Stomach (tissue), 19 donors: ENCODE measurements at places on chromosomes 13 and 19. TPM values are rescaled to one million over a fixed set of nuclear protein-coding genes. Genes with fewer than 3 reads are reported as not detected.

Gene SLITRK6
- total RNA-seq: 4.5 TPM

DNA sequence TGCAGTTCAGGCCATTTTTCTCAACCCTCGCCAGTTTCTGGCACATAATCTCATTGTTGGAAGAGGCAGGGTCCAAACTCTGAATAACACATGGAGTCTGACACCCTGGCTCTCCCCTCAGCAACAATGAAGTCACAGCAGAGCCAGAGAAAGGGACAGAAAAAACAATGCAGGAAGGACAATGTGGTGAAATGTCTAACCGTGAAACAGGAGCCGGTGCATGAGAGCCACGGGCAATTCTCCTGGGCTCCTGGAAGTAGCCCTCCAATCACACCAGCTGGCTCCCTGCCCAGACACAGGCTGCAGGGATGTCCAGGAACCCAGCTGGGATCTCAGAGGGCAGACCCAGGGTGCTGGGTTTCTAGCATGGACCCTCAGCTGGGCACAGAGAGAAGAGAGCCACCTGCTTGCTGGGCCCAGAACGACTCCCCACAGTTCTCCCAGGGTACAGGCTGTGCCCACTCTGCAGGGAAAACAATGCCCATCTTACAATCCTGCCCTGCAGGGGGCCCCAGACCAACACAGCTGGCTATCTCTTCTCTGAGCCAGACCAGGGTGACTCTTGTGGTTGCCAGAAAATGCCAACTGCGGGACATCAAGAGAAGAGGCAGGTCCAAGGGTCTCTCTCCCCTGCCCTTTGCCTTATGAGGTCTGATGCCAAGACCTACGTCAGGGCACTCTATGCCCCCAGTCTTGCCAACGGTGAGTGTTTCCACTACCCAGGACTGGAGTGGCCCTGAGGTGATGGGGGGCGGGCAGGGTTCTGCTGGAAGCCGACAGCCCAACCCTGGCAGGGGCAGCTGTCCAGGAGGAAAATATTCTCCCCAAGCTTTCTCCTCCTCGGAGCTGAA lies 64.5 kb downstream of the CEBPG start:
- no peak overlapping the region for H3K27ac ChIP-seq
- H3K27me3 ChIP-seq: no peaks in the 10 kb centered on the region
- peaks cover 4% of the 10 kb centered on the region for H3K36me3 ChIP-seq
- H3K4me1 ChIP-seq: no peaks in the 10 kb centered on the region
- DNase-seq: no peak

Gene ZNF493
- 94.2 TPM for total RNA-seq

Gene ZNF420
- total RNA-seq: not detected

Gene ZNF98
- total RNA-seq: not detected

Gene ZNF805
- 7.1 TPM for total RNA-seq

- no peaks in the 10 kb centered on the region for H3K36me3 ChIP-seq
- peak within 1 kb of the TSS; percentile 89 for H3K4me3 ChIP-seq
- peak within 1 kb of the TSS; percentile 97 for H3K27ac ChIP-seq
These were observed at the start of gene B3GLCT for GRCh38 chr13:31199849-31200636. TSS of gene B3GLCT (plus strand) at chr13:31199975. CDS start at chr13:31200085, 110 bp downstream.

Gene BCL2L12
- 10.7 TPM for total RNA-seq

GRCh38 chr19:41531438-41532311 lies 44.3 kb upstream of the CEACAM21 start:
- no peaks in the 10 kb centered on the region for H3K4me1 ChIP-seq
- peak overlapping the region; percentile 69 for H3K27ac ChIP-seq
- DNase-seq: peak; percentile 80

- H3K36me3 ChIP-seq: peaks cover 12% of the 10 kb centered on the region
- no peak for DNase-seq
- H3K4me3 ChIP-seq: no peak overlapping the region
These were observed 8.4 kb downstream of the PLD3 start for GRCh38 chr19:40356681-40357595.

DNA sequence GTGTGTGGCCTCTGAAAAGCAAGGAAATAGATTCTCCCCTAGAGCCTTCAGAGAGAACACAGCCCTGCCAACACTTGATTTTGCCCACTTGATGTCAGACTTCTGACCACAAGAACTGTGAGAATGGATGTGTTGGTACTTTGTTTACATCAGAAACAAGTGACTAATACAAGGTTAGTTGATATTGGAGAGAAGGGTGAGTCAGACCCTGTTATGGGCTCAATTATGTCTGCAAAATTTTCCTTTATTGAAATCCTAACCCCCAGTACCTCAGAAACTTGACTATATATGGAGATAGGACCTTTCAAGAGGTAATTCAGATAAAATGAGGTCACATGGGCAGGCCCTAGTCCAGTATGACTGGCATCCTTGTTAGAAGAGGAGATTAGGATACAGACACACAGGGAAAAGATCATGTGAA lies 226.7 kb downstream of the RFC3 start:
- H3K4me3 ChIP-seq: no peak overlapping the region
- H3K36me3 ChIP-seq: no peaks in the 10 kb centered on the region

DNA sequence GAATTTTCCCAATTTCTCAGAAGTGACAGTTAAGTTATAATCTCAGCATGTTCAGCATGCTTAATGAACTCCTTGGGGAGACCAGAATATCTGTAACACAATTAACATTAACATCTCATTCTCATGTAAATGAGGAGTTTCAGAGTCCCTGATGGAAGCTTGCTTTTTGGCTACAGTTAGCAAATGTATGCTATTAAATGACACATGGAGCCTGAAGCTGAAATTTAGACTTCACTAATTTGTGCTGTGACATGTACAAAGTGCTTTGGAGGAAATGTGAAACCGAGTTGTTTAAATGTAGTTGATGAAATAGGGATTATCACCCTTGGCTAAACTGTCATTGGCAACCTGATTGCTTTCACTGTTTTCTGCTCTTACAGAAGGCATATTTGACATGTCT lies 2265.1 kb upstream of the PCDH20 start:
- H3K36me3 ChIP-seq: no peaks in the 10 kb centered on the region
- H3K4me3 ChIP-seq: no peak overlapping the region
- DNase-seq: peak; percentile 1
- H3K4me1 ChIP-seq: no peaks in the 10 kb centered on the region
- no peak overlapping the region for H3K27ac ChIP-seq

DNA sequence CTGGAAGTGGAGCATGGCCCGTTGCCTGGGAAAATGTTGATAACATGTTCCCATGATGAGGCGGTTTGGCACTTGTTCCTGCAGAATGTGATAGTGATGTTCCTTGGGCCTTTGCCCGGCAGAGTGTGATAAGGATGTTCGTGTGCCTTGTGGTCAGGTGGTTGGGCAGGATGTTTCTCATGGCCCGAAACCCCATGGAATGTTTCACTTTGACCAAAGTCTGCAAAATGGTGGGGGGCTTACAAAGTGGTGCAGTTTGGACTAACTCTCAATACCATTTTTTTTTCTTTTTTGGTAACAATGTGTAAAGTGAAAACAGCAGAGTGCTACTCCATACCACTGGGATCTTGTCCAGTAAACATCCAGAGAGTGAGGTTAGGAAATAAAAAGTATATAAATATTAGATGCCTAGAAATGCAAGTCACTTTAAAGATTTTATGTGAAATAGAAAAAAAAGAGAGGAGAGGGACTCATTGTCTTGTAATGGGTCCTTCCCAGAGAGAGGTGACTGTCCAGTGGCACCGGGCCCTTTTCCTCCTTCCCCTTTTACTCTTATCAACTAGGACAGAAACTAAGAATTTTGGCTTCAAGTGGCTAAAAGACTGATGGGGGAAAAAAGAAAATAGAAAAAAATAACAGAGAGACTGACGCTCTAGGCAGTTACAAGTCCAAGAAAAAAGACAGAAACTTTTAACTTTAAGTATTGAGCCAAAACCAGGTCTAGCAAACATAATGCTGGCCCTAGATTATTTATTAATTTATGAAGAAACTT lies 5.7 kb downstream of the FPR3 start:
- H3K4me3 ChIP-seq: no peak overlapping the region
- peak overlapping the region; percentile 68 for H3K27ac ChIP-seq
- H3K36me3 ChIP-seq: no peaks in the 10 kb centered on the region
- no peaks in the 10 kb centered on the region for H3K4me1 ChIP-seq

GRCh38 chr13:65499256-65499655 lies 1730.9 kb downstream of the PCDH9 start:
- no peaks in the 10 kb centered on the region for H3K4me1 ChIP-seq
- no peak for DNase-seq
- H3K36me3 ChIP-seq: no peaks in the 10 kb centered on the region
- H3K4me3 ChIP-seq: no peak overlapping the region

Gene CNOT3
- 36.2 TPM for total RNA-seq

DNA sequence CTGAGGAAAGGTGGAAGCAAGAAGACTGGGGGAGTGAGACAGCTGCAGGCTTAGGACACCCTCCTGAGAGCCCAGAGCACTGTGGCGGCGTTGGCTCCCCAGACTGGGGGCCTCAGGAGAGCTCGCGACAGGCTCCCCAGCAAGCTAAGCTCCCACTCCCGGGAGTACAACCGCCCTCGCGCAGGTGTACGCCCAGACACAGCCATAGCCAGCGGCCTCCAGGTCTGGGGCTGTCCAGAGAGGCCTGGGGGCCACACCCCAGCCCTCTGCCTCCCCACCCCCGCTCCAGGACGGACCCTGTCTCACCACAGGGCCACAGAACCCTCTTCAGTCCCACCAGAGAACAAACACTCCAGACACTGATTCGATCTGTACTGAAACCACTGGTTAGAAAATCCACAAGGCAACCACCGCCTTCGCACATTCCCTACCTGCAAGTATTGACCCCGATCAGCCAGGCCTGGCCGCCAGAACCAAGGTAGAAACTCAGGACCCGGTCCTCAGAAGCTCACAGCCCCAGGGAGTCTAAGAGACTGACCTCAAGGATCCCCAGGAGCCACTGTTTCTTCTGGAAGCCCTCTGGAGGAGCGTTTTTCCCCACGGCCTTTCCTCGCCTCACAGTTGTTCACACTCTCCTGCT lies 16.3 kb downstream of the ZIC5 start:
- H3K27ac ChIP-seq: no peak overlapping the region
- H3K36me3 ChIP-seq: no peaks in the 10 kb centered on the region
- DNase-seq: no peak
- H3K4me3 ChIP-seq: peak overlapping the region; percentile 40
- peaks cover 70% of the 10 kb centered on the region for H3K27me3 ChIP-seq
- peaks cover 29% of the 10 kb centered on the region for H3K4me1 ChIP-seq

- H3K27me3 ChIP-seq: no peaks in the 10 kb centered on the region
- no peak for DNase-seq
- H3K4me3 ChIP-seq: no peak overlapping the region
These were observed 20.7 kb upstream of the NWD1 start for GRCh38 chr19:16698914-16699313.

Gene PPP1R13L
- 44.9 TPM for total RNA-seq

Gene CLN5
- 84.3 TPM for total RNA-seq

- no peak for DNase-seq
- H3K27me3 ChIP-seq: no peaks in the 10 kb centered on the region
- H3K27ac ChIP-seq: no peak overlapping the region
These were observed 148.7 kb upstream of the RNF113B start for GRCh38 chr13:98325724-98326123.

Gene SMIM44
- total RNA-seq: not detected

GRCh38 chr19:3547767-3548282 lies 8.9 kb downstream of the TEKTIP1 start:
- no peak overlapping the region for H3K27ac ChIP-seq
- H3K27me3 ChIP-seq: no peaks in the 10 kb centered on the region
- H3K36me3 ChIP-seq: peaks cover 70% of the 10 kb centered on the region

Gene PSG1
- not detected for total RNA-seq

GRCh38 chr13:30396434-30397075 lies 25.7 kb upstream of the UBE2L5 start:
- H3K4me1 ChIP-seq: no peaks in the 10 kb centered on the region
- H3K27ac ChIP-seq: no peak overlapping the region
- no peaks in the 10 kb centered on the region for H3K36me3 ChIP-seq
- H3K27me3 ChIP-seq: no peaks in the 10 kb centered on the region
- DNase-seq: no peak

GRCh38 chr13:50594276-50595051 lies 249.0 kb downstream of the DLEU7 start:
- no peaks in the 10 kb centered on the region for H3K36me3 ChIP-seq
- H3K27me3 ChIP-seq: no peaks in the 10 kb centered on the region
- no peak for DNase-seq
- no peak overlapping the region for H3K4me3 ChIP-seq
- H3K4me1 ChIP-seq: no peaks in the 10 kb centered on the region
- H3K27ac ChIP-seq: no peak overlapping the region

Gene CGB8
- total RNA-seq: not detected

Gene SPIB
- 0.58 TPM for total RNA-seq

Gene KL
- total RNA-seq: 0.87 TPM

Gene CSNK1G2
- total RNA-seq: 210 TPM

GRCh38 chr13:32051156-32051555 lies 19.6 kb downstream of the FRY start:
- DNase-seq: no peak
- no peaks in the 10 kb centered on the region for H3K27me3 ChIP-seq
- no peak overlapping the region for H3K27ac ChIP-seq
- no peaks in the 10 kb centered on the region for H3K36me3 ChIP-seq
- peaks cover 6% of the 10 kb centered on the region for H3K4me1 ChIP-seq

- no peaks in the 10 kb centered on the region for H3K36me3 ChIP-seq
- no peak for DNase-seq
- H3K4me3 ChIP-seq: no peak overlapping the region
- no peak overlapping the region for H3K27ac ChIP-seq
- H3K27me3 ChIP-seq: no peaks in the 10 kb centered on the region
- no peaks in the 10 kb centered on the region for H3K4me1 ChIP-seq
These were observed 140.7 kb upstream of the SPRY2 start for GRCh38 chr13:80481588-80481987.

GRCh38 chr19:1671716-1672037 lies 19.3 kb upstream of the TCF3 start:
- no peak overlapping the region for H3K27ac ChIP-seq
- no peak for DNase-seq
- H3K4me3 ChIP-seq: peak overlapping the region; percentile 22
- H3K4me1 ChIP-seq: peaks cover 42% of the 10 kb centered on the region
- no peaks in the 10 kb centered on the region for H3K36me3 ChIP-seq
- peaks cover 100% of the 10 kb centered on the region for H3K27me3 ChIP-seq

- no peaks in the 10 kb centered on the region for H3K4me1 ChIP-seq
- no peaks in the 10 kb centered on the region for H3K36me3 ChIP-seq
- H3K27ac ChIP-seq: no peak overlapping the region
- no peaks in the 10 kb centered on the region for H3K27me3 ChIP-seq
These were observed 19.8 kb downstream of the UQCRFS1 start for GRCh38 chr19:29193155-29193554.
